ENCODE measurements at places on chromosomes 5 and 9.

DNA sequence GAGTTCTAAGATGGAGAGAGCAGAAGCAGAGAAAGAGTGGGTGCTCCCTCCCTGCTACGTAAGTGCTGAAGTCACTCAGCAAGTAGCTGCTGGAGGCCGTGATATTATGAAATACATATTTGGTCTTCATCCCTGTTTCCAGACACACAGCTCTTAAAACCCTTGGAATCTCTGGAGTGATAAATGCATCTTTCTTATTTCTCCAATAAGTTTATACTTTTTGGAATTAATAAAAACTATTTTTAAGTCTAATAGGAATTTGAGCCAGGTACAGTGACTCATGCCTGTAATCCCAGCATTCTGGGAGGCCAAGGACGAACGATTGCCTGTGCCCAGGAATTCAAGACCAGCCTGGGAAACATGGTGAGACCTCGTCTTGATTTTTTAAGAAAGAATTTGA, 60.6 kb downstream of the AUH start:
- DNase-seq = no peak

DNA sequence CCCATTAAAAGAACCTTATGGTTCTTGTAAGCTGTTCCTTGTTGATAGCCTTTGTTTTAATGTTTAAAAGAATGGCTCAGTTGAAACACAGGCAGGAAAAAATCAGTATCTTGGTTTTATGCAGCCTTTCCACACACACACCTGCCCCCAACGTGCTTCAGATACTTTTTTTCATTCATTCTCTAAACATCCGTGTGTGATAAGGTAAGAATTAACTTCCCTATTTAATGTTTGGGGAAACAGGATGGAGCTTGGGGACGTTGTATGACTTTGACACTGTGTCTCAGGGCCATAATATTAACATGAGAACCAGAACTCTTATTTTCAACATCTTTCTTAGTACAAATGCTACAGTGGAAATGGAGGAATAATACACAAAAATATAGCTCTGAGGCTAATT, 5.8 kb upstream of the ZNF622 start:
- DNase-seq = no peak

DNA sequence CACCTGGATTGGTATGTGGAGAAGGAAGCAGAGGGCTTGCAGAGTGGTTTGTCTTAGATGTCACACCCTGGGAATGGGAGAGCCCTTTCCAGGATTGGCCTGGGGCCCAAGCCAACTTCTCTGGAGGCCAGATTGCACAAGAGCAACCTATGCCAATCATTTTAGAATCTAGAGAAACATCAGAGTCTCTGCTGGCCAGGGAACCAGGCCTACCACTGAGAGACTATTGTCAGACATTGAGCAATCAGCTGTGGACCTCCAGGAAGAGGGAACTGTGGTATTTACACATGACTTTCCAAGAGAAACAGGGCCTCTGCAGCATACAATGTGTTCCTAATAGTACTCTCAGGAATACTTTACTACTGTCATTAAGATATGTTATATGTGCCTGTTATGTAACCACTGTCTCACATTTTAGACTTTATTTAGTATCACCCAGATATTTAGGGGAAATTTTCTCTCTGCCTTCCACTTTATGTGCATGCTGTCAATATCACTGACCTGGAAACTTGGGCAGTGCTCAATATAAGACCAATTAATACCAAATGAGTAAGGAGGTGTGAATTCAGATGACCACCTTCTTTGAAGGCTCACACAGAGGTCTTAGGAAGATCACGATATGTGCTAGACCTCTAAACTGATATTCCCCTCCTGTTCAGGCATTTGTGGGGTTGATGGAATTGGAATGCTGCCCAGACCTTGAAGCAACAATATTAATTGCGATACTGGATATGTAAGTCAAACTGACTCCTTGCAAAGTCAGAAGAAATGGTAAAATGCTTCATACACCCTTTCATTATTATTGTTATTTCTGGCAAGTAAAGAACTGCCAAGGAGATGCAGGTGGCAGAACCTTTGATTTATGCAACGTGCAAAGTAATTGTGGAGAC, 20.5 kb upstream of the CCL28 start:
- no peak for DNase-seq

DNA sequence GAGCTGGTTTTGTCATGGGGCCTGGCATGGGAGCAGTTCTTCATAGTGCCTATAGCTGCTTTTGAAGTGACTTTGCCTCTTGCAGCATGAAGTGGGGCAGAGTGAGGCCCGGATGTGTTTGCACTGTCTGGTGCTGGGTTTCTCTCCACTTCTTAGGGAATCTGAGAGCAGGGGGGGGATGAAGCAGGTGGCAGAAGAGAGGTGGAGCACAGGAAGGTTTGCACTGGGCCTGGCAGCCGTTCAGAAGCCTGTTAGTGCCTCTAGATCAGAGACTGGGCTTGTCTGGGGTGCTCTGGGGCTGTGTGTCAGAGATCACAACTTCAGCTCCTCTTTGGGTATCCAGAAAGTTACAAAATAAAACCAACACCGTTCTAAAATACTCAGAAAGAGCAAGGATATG, 18.4 kb downstream of the USP20 start:
- DNase-seq = no peak

DNA sequence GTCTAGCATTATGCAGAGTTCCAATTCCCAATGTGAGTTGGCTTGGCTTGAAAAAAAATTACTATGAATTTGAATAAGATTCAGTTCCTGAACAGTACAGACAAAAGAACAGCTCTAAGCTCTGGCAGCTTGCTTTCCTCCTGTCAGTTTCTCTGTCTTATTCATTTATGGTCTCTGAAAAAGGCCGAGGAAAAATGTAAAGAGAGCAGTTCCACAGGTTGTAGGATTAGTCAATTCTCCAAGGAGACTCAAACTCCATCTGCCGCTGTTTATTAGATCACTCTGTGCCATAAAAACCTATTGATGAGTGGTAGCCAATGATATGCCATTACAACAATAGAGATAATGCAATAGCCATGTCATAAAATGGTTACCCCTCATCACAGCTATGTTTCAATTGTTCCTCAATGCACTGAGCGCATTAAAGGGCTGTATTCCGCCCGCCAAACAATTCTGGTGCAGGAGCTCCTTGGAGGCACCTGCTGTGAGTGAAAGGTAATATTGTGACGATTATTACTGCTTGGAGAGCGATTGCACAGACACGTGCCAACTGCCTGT, 188.2 kb downstream of the ARRDC3 start:
- DNase-seq = no peak

DNA sequence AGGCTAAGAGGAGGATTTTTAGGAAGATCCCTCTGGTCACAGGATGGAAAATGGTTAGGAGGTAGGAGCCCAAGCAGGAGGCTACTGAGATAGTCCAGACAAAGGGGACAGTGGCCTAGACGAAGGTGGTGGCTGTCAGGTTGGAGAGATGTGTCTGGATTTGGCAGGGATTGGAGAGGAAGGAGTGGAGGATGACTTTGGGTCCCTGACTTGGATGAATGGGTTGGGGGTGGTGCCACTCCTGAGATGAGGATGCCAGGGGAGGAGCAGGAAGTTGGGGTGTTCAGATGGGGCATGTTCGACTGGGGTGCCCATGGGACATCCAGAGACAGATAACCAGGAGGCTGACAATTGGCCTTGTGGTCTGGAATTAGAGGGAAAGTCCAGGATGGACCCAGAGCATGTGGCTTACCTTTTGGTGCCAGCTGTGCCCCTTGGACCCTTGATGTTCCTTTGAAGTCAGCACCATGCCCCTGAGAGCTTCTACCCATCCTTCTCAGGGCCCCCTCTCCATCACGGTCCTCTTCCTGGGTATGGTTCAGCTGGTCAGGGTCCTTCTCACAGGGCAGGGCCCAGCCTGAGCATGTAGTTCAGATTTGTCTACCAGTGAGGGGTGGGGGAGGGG, 15.1 kb upstream of the IGFBPL1 start:
- no peak for DNase-seq

- no peak for DNase-seq
These were observed 60.1 kb upstream of the ZNF608 start for GRCh38 chr5:124806373-124807077.

DNA sequence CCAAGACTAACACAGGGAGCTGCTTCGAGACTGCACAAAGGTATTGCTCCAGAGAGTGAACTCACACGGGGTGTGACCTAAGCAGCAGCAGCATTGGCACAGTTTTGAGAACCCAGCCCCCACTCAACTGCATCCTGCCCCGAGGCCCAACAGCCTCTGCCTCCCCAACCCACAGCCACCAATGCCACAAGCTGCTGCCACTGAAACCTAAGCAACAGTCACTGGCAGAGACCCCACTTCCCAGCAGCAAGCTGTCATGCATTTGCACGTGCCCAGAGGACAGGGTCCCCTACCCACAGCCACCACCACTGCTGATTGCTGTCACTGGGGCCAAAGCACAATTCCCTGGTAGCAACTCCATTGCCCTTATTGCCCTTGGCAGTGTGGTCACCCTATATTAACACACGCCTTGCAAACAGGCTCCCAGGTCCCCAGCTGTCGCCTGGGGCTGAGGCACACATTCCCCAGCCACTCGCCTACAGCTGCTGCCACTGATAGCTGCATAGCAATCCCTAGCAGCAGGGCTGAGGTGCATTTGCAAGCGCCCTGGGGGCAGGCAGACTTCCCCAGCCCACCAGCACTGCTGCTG, 141.0 kb downstream of the AGTPBP1 start:
- no peak for DNase-seq
